AG04450 (cell line): ENCODE measurements at places on chromosomes 16 and 17.

DNA sequence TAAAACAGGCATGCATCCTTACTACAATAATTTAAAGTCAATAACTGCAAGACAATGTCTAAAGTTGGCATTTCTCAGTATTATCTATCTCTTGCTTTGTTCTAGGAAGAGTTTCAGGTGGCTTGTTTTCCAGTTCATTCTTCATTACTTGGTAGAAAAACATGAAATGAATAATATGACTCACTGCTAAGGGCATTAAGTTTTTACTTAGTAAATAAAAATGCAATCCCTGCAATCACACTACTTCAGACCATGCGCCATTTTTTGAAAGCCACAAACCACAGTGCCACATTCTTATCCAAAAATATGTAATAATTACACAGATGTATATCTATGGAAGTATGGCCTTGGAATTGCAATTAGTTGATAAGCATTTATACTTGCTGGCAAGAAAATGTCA is 55.4 kb downstream of the CREBBP start:
- DNase-seq: no peak

DNA sequence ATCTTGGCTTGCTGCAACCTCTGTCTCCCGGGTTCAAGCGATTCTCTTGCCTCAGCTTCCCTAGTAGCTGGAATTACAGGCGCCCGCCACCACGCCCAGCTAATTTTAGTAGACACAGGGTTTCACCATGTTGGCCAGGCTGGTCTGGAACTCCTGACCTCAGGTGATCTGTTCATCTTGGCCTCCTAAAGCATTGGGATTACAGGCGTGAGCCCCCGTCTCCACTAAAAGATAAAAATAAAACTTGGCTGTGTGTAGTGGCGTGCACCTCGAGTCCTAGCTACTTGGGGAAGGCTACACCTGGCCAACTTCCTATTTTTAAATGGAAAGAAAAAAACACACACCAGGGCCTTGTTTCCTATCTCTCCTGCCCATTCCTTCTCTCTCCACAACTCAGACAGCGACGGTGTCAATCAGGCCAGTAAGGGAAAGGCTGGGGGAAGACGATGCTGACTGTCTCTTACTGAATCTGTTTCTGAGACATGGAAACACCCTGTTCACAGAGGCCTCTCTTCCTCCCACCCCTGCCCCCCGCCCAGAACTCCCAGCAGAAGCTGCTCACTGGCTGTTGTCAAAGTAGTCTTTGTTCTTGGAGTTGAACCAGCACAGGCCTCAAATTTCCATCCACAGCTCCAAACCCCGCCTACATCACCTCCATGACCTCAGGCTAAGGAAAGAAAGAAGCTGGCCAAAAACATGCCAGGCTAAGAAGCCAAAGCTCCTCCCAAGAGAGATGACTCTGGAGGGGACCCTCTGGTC is 96.6 kb downstream of the NXN start:
- no peak for DNase-seq

DNA sequence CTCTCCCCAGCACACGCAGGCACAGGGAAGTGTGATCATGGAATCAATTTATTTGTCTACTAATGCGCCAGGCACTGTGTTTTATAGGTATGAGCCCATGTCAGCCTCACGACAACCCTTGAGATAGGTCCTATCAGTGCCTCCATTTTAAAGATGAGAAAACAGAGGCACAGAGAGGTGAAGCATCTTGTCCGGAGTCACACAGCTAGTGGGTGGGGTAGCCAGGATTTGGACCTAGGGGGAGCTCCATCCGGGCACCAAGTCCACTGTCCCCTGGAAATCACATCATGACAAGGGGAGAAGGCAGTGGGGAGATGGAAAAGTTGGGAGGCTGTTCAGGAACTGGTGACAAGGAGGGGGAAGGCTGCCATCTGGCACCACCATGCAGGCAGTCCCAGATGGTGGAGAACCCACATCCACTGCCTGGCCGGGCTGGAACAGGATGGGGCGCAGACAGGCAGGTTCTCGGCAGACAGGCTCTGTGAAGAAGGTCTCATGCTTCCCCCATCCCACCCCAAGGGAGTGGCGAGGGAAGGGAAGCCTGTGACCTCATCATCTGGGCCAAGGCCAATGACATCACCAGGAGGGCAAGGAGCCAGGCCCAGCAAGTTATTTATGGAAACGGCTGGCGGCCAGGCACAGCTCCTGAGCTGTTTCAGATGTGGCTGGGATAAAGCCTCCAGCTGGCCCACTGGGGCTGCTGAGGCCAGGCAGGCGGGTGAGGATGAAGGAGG is 126.0 kb upstream of the SDK2 start:
- DNase-seq: peak; percentile 32

DNA sequence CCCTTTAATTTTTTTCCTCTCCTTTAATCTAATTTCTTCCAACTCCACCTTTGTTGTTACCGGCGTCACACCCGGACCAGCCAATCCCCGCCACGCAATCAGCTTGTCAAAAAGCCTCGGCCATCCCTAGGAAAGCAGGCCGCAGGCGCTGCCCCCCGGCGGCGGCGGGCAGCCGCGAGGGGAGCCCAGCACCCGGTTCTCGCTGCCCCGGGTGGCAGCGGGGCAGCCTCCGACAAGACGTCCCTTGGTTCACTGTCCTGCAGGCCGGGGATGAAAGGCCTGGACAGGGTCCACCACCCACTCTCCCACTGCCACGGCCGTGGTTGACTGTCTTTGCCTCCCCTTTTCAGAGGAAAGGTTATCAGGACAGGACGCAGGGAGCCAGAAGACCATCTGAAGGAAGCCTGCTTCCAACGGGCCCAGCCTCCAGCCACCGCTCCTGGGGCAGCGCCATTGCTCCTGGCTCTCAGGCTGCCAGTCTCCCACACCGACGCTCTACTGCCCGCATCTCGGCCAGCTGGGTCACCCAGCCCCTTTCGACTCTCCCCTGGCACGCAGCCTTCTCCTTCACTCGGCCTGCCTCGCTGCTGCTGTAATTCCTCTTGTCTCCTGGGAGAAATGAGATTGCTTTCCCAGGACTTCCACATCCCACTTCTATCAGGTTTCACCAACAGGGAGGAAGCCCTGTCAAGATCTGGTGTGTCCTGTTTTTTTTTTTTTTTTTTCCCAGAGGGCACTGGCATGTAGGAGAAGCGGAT is 2.8 kb upstream of the UBTF start:
- no peak for DNase-seq

DNA sequence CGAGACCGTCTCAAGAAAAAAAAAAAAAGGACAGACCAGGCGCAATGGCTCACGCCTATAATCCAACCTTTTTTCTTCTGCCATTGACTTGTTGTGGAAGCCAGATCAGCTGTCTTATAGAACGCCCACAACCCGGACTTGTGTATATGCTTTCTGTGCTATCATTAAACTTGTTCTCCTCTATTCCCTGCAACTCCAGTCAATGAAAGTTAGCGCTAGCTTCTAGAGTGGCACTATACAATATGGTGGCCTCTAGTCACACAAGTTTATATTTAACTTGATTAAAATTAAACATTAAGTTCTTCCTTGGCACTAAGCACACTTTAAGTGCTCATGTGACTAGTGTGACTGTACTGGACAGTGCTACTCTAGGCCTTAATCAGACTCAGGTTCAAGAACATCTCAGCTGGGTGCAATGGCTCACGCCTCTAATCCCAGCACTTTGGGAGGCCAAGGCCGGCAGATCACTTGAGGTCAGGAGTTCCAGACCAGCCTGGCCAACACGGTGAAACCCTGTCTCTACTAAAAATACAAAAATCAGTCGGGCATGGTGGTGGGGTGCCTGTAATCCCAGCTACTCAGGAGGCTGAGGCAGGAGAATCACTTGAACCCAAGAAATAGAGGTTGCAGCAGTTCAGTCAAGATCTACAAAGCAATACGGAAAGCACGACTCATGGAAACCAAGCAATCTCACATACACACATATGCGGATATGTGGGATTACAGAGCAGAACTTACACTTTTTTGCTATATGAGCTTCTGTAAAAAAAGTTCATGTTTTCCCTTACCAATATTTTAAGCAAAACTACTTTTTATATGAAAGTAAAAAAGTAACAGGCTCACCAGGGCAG is 18.8 kb upstream of the GLG1 start:
- no peak for DNase-seq

DNA sequence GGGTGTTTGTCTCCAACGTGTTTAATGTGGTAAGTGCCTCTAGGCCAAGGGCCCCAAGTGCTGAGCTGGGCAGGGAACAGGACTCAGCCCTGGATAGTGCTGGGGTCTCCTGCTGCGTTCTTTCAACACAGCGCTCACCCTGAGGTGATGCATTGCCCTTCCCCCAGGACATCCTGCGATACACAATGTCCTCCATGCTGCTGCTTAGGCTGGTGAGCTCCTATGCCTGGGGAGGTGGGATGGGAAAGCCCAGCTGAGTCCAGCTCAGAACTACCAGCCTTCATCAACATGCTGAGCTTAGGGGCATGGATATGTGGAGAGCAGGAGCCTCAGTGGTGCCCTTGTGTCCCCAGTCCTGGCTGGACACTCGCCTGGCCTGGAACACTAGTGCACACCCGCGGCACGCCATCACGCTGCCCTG is 563 bp downstream of the ZACN start:
- no peak for DNase-seq

- no peak for DNase-seq
Observed at GRCh38 chr17:57988301-57989250, 522 bp upstream of the VEZF1 start.

GRCh38 chr17:6470751-6471521 is 26.7 kb downstream of the PIMREG start:
- DNase-seq: no peak

DNA sequence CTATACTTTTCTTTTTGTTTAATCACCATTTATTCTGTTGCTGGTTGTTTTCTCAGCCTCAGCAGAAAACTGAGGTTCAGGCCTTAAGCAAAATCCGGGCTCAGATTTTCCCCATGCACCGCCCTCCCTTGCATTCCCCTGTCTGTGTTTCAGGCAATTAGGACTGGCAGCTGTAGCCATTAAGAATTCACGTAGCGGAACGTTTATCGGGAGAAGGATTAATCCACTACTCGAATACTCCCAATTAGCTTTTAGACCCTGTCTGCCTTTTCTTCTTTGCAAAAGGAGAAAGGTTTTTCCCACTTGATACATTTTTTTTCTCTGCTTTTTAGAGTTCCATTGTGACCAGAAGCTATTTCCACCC is 173.1 kb downstream of the RPTOR start:
- DNase-seq: no peak

GRCh38 chr17:22516861-22517636 is 824.7 kb downstream of the KCNJ18 start:
- no peak for DNase-seq

GRCh38 chr17:80468242-80468641 is 8.2 kb downstream of the NPTX1 start:
- DNase-seq: no peak

DNA sequence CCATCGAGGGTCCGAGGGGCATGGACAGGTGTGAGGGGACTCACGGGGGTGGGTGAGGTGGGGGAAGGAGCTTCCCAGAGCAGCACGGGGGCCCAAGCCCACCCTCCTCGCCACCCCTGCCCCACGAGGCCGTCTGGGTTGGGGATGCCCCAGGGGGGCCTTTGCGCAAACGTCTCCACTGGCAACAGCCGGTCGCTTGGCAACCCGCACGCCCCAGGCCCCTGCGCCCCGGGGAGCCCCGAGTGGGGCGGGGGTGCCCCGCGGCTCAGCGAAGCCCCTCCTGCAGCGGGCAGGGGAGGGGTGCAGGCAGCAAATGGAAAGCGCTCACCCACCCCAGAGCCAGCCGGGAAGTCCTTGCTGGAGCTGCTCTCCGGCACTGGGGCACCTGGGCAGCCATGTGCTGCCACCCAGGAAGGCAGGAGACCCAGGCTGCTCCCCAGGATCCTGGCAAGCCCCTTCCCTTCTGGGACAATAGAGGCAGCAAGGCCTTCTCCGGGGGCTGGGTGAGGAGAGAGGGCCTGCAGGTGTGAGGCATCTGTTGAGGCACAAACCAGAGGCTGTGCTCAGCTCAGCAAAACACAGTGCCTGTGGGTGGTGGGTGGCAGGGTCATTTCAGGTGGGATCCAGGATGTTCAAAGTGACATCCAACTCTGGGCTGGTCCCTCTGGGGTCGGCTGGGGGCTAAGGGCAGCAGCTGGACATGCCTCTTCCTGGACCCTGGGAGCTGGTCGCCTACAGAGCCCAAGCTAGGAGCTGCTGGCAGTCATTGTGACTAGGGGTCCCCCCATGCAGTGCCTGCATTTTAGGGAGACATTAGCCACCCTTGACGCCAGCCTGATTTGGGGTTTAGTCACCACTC is 80.9 kb upstream of the CBX4 start:
- DNase-seq: no peak

GRCh38 chr17:10729334-10730193 is at the start of gene TMEM220:
Gene TMEM220 (minus strand): TSS chr17:10730023. CDS start chr17:10729851, 172 bp downstream.
- DNase-seq: peak; percentile 34

DNA sequence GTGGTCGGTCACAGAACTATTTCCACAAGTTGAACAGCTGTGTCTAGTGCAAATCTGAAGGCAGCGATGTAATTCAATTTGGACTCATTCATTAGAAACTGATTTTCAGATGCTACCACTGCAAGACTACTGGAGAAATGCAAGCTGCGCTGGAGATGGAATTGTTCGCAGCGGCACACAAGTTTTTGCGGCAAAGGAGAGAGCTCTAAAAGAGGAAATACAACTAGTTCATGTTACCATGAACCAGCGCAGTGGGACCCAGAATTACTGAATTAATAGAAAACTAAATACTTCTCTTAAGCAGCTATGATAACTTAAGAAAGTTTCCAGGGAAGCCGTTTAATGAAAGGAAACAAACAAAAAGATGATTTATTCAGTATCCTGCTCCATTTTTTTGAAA is 1.9 kb downstream of the CREBBP start:
- DNase-seq: no peak

DNA sequence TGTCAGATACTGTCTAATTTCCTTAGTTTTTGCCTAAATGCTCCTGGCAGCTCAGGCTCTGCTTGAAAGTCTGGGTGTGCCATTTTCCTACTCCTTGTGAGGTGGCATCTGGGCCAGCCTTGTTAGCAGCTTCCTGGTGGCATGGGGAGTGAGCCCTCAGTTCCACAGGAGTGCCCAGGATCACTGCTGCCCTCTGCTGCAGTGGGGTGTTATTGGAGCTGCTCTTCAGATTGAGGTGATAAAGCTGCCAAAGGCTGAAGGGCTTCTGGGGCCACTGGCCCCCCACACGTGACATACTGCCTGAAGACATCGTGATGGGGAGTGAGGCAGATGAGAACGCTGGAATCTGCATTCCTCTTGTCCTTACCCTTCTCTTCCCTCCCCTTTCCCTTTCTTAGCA is 27.4 kb downstream of the CEP95 start:
- DNase-seq: no peak
